ENCODE measurements at places on chromosomes 2 and 18. TPM values are rescaled to one million over a fixed set of nuclear protein-coding genes. Genes with fewer than 3 reads are reported as not detected.

The RBFA gene
- 17.7 TPM for total RNA-seq

- no peak overlapping the region for H3K27ac ChIP-seq
- H3K4me3 ChIP-seq = no peak overlapping the region
- no peak for DNase-seq
- no peaks in the 10 kb centered on the region for H3K4me1 ChIP-seq
- no peaks in the 10 kb centered on the region for H3K27me3 ChIP-seq
- H3K36me3 ChIP-seq = no peaks in the 10 kb centered on the region
Observed at GRCh38 chr2:197113275-197113711, 186.8 kb upstream of the PGAP1 start.

DNA sequence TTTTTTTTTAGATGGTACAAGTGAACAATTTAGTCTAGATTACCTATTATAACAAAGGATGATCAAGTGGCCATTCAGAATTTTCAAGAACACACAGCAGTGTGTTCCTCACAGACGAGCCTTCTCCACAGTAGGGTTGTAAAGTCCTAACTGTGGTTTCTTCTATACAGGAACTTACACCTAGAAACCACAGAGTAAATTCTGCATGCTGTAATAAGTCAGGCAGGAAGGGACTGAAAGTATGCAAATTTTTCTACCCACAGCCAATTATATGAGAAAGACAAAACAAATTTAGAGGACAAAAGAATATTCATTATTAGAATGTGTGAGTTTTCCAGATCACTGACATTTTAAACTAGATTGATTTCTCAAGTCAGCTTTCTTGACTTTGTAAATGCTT lies 99.5 kb downstream of the RBMS1 start:
- no peaks in the 10 kb centered on the region for H3K4me1 ChIP-seq
- no peak for DNase-seq
- H3K27me3 ChIP-seq = no peaks in the 10 kb centered on the region

DNA sequence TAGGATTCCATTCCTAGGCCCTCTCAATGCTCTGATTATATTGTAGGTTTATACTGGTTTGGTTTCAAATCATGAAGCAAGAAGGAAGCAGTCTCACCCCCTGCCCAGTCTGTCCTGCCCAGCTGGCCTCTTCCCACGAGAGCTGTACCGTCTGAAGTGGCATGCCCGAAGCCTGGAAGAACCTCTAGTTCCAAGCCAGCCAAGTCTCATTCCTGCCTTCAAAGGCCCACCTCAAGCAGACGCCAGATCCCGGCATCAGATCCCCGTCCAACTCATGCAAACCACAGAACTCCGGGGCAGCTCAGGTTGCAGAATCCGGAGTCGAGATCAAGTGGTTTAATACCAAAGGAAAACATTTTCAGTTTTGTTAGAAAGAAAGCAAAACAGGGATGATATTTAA lies 234.4 kb downstream of the LPIN1 start:
- no peaks in the 10 kb centered on the region for H3K27me3 ChIP-seq
- no peaks in the 10 kb centered on the region for H3K36me3 ChIP-seq
- DNase-seq = no peak
- H3K27ac ChIP-seq = no peak overlapping the region
- no peaks in the 10 kb centered on the region for H3K4me1 ChIP-seq
- no peak overlapping the region for H3K4me3 ChIP-seq

GRCh38 chr2:234986390-234986789 lies 34.6 kb downstream of the SH3BP4 start:
- H3K36me3 ChIP-seq = peaks cover 22% of the 10 kb centered on the region
- H3K4me3 ChIP-seq = no peak overlapping the region
- H3K27me3 ChIP-seq = no peaks in the 10 kb centered on the region
- no peak overlapping the region for H3K27ac ChIP-seq
- DNase-seq = peak; percentile 69
- peaks cover 36% of the 10 kb centered on the region for H3K4me1 ChIP-seq

GRCh38 chr2:190254063-190254850 lies 65.4 kb downstream of the HIBCH start:
- no peaks in the 10 kb centered on the region for H3K4me1 ChIP-seq
- DNase-seq = no peak
- H3K36me3 ChIP-seq = peaks cover 32% of the 10 kb centered on the region

DNA sequence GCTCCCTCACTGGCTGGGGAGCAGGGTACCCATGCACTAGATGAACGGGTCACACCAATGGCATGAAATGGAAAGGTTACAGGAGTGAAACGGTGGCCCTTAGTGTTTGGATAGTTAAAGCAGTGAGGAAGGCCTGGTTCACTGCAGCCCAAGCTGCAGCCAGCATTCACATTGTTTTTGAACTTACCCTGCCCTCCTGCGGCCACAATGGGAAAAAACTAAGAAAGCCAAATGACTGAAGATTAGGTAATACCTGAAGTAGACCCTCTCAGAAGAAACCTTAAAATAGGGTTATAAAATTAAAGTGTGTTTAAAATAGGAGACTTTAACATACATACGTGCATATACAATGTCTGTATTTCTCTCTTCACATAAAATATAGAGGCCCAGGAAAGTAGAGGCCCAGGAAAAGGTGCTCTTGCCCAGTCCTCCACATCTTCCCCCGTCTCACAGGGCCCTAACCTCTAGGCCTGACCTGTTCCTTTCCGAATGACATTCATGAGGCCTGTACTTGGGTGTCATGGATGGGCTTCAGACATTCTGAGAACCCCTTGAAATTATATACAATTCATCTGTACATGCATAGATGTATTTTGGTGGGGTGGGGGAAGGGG lies 33.3 kb downstream of the DOK1 start:
- no peaks in the 10 kb centered on the region for H3K36me3 ChIP-seq
- no peak overlapping the region for H3K27ac ChIP-seq
- peaks cover under 1% of the 10 kb centered on the region for H3K27me3 ChIP-seq
- peak; percentile 90 for DNase-seq
- H3K4me3 ChIP-seq = no peak overlapping the region
- H3K4me1 ChIP-seq = peaks cover 18% of the 10 kb centered on the region

- no peak overlapping the region for H3K27ac ChIP-seq
- H3K4me3 ChIP-seq = no peak overlapping the region
- H3K27me3 ChIP-seq = no peaks in the 10 kb centered on the region
- DNase-seq = no peak
- no peaks in the 10 kb centered on the region for H3K4me1 ChIP-seq
- H3K36me3 ChIP-seq = no peaks in the 10 kb centered on the region
Observed at GRCh38 chr2:58906081-58906645, 665.0 kb upstream of the FANCL start.

GRCh38 chr18:44945888-44946401 lies 265.3 kb downstream of the SETBP1 start:
- peak; percentile 51 for DNase-seq
- H3K36me3 ChIP-seq = peaks cover 19% of the 10 kb centered on the region
- peaks cover 28% of the 10 kb centered on the region for H3K4me1 ChIP-seq
- H3K4me3 ChIP-seq = no peak overlapping the region
- peak overlapping the region; percentile 90 for H3K27ac ChIP-seq

- no peak overlapping the region for H3K4me3 ChIP-seq
- peaks cover 88% of the 10 kb centered on the region for H3K36me3 ChIP-seq
- DNase-seq = no peak
- H3K27ac ChIP-seq = no peak overlapping the region
- no peaks in the 10 kb centered on the region for H3K27me3 ChIP-seq
Observed at GRCh38 chr18:13006531-13007247, 15.5 kb downstream of the CEP192 start.

GRCh38 chr2:171793691-171794678 lies 100.1 kb downstream of the SLC25A12 start:
- no peaks in the 10 kb centered on the region for H3K27me3 ChIP-seq
- H3K36me3 ChIP-seq = no peaks in the 10 kb centered on the region
- no peak overlapping the region for H3K4me3 ChIP-seq
- peak overlapping the region; percentile 65 for H3K27ac ChIP-seq

DNA sequence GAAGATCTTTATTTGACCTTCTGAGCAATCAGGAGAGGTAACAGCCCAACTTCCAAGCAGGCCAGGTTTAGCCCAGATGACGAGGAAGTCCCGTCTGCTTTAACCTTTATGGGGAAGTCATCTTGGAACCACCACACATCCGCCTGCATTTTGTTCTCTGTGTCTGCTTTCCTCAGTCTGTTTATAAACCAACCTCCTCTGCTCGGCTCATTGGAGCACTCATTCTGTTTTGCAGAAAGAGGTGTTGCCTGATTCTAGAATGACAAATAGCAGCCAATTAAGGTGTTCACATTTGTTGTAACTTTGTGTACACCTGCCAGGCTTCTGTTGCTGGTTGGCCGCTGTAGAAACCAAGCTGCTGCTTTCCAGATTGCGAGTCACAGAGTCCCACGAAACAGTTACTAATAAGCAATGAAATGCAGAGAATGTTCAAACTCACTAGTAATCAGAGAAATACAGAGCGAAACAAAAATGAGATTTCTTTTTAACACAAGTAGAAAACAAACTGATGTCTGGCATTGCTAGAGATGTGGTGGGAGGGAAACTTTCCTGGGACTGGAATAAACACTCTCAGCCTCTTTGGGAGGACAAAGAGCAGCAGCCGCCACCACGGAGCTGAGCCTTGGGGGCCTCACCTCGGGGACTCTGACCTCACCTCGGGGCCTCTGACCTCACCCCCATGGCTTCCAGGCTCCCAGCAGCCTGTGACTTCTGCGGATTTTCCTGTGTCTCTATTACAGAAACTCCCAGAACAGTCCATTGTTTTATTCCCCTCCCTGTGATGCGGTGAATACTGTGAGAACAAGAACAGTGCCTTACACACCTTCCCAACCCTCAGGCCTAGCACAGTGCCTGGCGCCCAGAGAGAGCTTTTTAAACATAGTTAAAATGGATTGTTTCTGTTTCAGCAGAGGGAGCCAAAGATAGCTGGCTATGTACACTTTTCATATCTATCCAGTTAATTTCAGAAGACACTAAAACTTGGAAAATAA lies 64.0 kb downstream of the MBP start:
- H3K4me3 ChIP-seq = no peak overlapping the region
- DNase-seq = no peak
- no peaks in the 10 kb centered on the region for H3K36me3 ChIP-seq
- no peak overlapping the region for H3K27ac ChIP-seq
- no peaks in the 10 kb centered on the region for H3K4me1 ChIP-seq

The POTEI gene
- 0.33 TPM for total RNA-seq

The ZRANB3 gene
- 17.2 TPM for total RNA-seq

GRCh38 chr18:68940754-68941153 lies 142.9 kb downstream of the CCDC102B start:
- no peaks in the 10 kb centered on the region for H3K36me3 ChIP-seq
- H3K27me3 ChIP-seq = no peaks in the 10 kb centered on the region
- peak overlapping the region; percentile 47 for H3K4me3 ChIP-seq

GRCh38 chr2:96665083-96665569 lies 22.6 kb downstream of the FER1L5 start:
- no peaks in the 10 kb centered on the region for H3K36me3 ChIP-seq
- H3K27me3 ChIP-seq = no peaks in the 10 kb centered on the region
- no peak overlapping the region for H3K27ac ChIP-seq
- no peak overlapping the region for H3K4me3 ChIP-seq
- H3K4me1 ChIP-seq = no peaks in the 10 kb centered on the region

- peaks cover 22% of the 10 kb centered on the region for H3K36me3 ChIP-seq
- no peak overlapping the region for H3K4me3 ChIP-seq
- H3K4me1 ChIP-seq = peaks cover 11% of the 10 kb centered on the region
- peak; percentile 44 for DNase-seq
- H3K27ac ChIP-seq = no peak overlapping the region
Observed at GRCh38 chr18:79942786-79943607, 8.5 kb downstream of the SLC66A2 start.

The TSPYL6 gene
- total RNA-seq = not detected

DNA sequence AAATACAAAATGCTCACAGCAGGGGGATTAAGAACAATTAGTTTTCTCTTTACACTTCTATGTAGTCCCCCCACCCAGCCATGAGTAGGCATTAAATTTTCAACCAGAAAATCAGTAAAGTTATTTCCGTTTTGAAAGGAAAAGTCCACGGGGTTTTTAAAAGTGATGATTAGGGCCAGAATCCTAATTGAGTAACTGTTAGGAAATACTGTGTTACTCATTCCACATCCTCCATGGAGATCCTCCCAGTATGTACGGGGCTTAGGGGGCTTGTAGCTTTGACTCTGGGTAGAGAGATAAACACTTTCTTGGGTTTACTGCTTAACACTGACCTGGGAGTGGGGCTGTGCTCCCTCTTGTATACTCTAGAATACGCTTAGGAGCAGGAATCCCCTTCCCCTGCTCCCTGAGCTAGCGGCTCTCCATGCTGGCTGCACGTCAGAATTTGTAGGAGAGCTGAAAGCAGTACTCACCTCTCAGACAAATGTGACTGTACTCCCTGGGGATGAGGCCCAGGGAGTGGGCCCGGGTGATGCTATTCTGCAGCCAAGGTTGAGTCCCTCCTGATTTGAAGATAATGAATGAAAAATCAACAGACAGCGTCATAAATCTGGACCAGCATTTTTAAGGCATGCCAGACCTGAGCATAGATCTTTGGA lies 100.5 kb downstream of the SLC4A3 start:
- no peaks in the 10 kb centered on the region for H3K27me3 ChIP-seq
- no peak overlapping the region for H3K4me3 ChIP-seq
- no peaks in the 10 kb centered on the region for H3K4me1 ChIP-seq
- H3K36me3 ChIP-seq = no peaks in the 10 kb centered on the region
- no peak overlapping the region for H3K27ac ChIP-seq
- DNase-seq = no peak

The IL37 gene
- total RNA-seq = not detected

The NOL4 gene
- 1.3 TPM for total RNA-seq

DNA sequence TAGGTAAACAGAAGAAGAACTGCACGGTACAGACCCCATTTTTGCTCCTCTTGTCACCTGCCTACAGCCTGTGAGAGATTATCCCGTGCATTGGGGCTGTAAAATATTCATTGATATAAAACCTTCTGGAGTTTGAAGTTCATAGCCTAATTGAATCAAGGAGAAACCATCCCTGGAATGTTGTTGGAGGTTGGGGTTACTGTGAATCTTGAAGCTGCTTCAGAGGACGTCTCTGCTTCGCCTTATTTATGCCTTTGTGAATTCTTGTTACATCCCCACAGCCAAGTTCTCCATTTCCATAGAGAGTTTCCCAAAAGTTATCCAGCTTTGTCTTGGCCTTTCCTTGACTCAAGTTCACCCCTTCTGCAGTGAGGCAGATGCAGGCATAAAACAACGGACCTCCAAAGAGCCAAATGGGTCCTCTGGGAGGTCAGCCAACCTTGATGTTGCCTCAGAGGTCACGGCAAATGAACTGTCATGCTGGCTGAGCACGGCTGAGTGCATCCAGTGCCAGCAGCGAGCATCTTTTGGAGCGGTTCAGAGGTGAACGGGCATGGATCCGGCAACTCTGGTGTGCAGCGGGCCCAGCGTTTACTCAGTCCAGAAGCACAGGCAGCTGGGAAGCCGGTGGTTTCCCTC lies 317.6 kb downstream of the PRKCE start:
- no peak for DNase-seq
- no peak overlapping the region for H3K27ac ChIP-seq
- H3K36me3 ChIP-seq = no peaks in the 10 kb centered on the region
- no peak overlapping the region for H3K4me3 ChIP-seq

The OBSL1 gene
- 145 TPM for total RNA-seq

Data from endodermal cell (in vitro differentiated cells).